ENCODE measurements at places on chromosomes 6 and 20.

GRCh38 chr20:2805689-2806350 lies 5.4 kb upstream of the CPXM1 start:
- no peak overlapping the region for H3K4me3 ChIP-seq
- no peak for DNase-seq
- H3K27ac ChIP-seq = no peak overlapping the region
- no peaks in the 10 kb centered on the region for H3K36me3 ChIP-seq
- H3K4me1 ChIP-seq = peaks cover 2% of the 10 kb centered on the region
- peaks cover 79% of the 10 kb centered on the region for H3K27me3 ChIP-seq

DNA sequence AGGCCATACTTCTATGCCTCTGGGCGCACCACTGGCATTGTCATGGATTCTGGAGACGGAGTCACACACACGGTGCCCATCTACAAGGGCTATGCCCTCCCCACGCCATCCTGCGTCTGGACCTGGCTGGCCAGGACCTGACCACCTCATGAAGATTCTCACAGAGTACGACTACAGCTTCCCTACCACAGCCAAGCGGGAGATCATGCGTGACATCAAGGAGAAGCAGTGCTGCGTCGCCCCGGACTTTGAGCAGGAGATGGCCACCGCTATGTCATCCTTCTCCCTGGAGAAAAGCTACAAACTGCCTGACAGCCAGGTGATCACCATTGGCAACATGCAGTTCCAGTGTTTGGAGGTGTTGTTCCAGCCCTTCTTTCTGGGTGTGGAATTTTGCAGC lies 23.8 kb downstream of the TMEM74B start:
- DNase-seq = no peak
- peaks cover 63% of the 10 kb centered on the region for H3K36me3 ChIP-seq
- H3K27me3 ChIP-seq = no peaks in the 10 kb centered on the region

GRCh38 chr6:14412026-14412425 lies 294.5 kb downstream of the CD83 start:
- no peaks in the 10 kb centered on the region for H3K36me3 ChIP-seq
- no peaks in the 10 kb centered on the region for H3K27me3 ChIP-seq
- no peaks in the 10 kb centered on the region for H3K4me1 ChIP-seq
- DNase-seq = no peak
- H3K27ac ChIP-seq = no peak overlapping the region

GRCh38 chr6:148578489-148578814 lies 168.4 kb upstream of the UST start:
- no peaks in the 10 kb centered on the region for H3K4me1 ChIP-seq
- H3K36me3 ChIP-seq = no peaks in the 10 kb centered on the region
- H3K27me3 ChIP-seq = no peaks in the 10 kb centered on the region
- no peak overlapping the region for H3K4me3 ChIP-seq
- DNase-seq = no peak
- H3K27ac ChIP-seq = no peak overlapping the region

DNA sequence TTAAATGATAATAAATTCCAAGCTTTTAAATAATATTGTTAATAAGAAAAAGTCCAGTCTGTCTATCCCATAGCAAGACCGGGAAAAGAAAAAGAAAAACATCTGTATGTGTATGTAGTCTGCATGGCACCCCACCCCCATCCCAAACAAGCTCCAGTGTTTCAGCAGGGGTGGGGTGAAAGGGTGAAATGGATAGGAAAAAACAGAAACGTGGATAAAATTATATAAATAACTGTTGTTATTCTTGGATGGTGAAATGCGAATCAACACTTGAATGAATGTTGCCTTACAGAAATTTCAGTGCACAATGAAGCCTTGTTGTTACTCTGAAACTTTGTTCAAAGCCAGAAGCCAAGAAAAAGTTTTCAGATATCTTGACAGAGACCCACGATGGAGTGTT lies 31.4 kb downstream of the HAO1 start:
- H3K36me3 ChIP-seq = no peaks in the 10 kb centered on the region
- H3K27ac ChIP-seq = no peak overlapping the region
- no peak for DNase-seq
- H3K4me3 ChIP-seq = no peak overlapping the region

- H3K27me3 ChIP-seq = no peaks in the 10 kb centered on the region
- no peak for DNase-seq
- no peak overlapping the region for H3K27ac ChIP-seq
- H3K4me3 ChIP-seq = no peak overlapping the region
- no peaks in the 10 kb centered on the region for H3K4me1 ChIP-seq
Measured at GRCh38 chr6:14671261-14671681, 553.7 kb downstream of the CD83 start.
